ENCODE measurements at places on chromosomes 7 and 10. TPM values are rescaled to one million over a fixed set of nuclear protein-coding genes. Genes with fewer than 3 reads are reported as not detected.

ATOH7 gene
- not detected for total RNA-seq

SPDYE17 gene
- total RNA-seq = not detected

MKI67 gene
- 3.1 TPM for total RNA-seq

RSBN1L gene
- 13.1 TPM for total RNA-seq

GRCh38 chr7:20798694-20799121, 12.0 kb upstream of the SP8 start:
- no peak for DNase-seq

DNA sequence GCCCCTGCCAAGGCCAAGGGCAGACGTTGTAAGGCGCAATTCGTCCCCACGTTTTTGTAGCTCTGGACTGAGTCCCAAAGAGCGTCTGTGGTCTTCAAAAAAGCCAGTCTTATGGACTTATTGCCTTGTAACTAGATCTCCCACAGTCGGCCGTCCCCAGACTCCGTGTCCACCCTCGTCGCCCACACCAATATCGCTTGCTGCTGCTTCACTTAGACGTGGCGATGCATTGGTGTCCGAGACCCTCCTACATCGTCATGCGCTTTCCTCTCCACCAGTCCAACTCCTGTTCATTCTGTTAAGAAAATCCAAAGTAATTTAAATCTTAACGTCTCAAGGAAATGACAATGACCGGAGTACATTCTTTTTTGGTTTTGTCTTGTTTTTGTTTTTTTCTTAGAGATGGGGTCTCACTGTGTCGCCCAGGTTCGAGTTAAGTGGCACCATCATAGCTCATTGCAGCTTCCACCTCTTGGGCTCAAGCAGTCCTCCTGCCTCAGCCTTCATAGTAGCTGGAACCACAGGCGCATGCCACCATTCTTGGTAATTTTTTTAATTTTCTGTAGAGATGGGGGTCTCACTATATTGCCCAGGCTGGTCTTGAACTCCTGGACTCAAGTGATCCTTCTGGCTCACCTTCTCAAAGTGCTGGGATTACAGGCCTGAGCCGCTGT, 851 bp downstream of the KIFBP start:
- DNase-seq = no peak

- DNase-seq = no peak
These were observed 148.6 kb downstream of the SH3PXD2A start for GRCh38 chr10:103706762-103707161.

DNA sequence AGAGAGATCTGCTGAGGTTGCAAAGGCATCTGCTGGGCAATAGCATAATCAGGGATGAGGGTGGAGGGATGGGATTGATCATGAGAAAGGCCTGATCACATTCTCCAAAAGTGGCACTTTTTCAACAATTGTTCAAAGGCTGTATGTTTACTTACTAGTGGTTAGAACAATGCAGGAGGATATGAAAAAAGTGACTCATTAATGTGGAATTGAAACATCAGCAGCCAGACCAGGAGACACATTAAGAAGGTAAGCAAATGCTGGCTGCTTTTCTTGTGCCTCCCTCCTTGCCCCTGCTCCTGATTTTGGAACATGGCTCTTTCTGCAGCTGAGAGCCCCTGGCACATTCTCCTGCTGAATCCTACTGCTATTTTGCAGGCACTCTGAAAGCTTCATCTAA, 63.5 kb downstream of the FAM204A start:
- DNase-seq = no peak

GRCh38 chr10:25206693-25207414, 32.1 kb downstream of the GPR158 start:
- DNase-seq = no peak

DNA sequence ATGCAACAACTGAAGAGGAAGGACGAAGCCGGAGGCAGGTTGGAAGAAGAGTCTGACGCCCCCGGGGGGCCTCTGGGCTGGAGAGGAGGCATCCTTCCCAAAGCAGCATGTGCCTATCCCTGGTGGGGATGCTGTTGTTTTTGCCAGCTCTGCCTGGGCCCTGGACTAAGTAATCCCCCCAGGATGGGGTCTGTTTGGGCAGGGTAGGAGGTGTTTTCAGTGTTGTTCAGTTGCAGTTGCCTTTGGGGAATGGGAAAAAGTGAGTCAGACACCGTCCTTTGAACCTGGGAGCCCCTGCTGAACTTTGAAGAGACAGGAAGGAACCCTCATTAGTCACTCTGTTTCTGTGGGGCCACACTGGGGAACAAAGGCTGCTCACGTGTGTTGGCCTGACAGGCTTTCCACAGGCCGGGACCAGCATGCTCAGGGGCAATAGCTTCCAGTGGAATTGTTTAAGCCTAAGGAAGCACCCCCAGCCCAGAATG, 35.2 kb upstream of the GDF10 start:
- DNase-seq = no peak

DNA sequence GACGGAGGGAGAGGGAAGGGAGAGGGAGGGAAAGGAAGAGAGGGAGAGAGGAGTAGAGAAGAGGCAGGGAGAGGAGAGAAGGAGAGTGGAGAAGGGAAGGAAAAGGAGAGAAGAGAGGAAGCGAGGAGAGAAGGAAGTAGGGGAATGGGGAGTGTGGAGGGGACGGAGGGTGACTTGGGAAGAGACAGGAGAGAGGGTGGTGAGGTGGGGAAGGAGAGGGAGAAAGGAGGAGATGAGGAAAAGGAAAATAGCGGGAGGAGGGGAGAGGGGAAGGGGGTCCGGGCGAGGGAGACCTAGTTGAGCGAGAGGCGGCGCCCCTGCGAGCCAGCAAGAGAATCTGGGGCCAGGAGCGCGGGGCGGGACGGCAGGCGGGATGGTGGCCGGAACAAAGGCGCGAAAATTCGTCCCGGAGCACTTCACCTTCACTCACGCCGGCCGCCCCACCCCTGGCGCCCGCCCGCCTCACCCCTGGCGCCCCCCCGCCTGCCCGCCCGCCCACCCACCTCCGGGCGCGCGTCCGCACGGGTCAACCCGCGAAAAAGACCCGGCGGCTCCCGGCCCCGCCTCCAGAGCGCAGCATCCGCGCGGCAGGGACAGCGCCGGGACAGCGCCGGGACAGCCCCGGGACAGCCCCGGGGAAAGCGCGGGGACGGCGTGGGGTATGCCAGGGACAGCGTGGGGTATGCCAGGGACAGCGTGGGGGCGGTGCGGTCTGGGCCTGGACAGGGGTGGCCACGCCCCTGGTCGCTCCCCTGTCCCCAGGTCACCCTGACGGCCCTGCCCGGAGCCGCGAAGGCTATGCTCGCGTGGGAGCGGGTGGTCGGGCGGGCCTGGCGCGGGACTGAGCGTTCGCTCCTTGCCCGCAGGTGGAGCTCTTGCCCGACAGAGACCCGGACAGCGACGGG, 4.2 kb downstream of the VSTM2A start:
- DNase-seq = no peak

DNA sequence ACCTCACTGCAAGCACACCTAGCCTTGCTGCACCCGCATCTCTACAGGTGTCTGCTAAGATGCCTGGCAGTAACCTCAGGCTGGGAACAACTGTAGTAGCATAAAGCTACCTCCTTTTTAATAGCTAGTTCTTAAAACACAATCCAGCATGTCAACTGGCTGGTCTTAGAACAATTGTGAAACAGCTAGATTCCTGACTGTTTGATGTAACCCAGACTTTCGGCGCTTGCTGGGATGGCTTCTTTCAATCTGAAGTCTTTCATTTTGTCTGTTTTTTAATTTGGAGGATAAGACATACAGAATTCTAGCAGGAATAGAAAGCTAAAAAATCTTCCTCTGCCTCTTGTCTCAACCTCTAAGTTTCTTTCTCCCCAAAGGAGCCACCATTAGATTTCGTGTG, 59.8 kb downstream of the GSDME start:
- DNase-seq = no peak

DNA sequence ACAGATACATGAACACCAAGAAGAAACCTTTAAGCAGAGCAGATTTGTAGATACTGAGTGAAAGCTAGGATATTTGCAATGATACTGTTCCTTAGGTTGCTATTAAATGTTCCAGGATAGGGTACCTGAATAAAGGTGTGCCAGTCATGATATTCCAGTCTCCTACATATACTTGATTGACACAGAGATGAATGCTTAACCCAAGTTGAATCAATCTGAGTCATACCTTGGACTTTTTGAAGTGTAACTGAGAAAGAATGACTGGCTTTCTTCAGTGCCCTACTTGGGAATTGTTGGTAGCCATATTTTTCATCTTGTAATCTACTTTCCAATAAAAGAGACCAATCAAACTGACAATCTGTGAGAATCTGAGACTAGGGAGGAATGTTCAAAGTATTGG, 805.7 kb upstream of the GHITM start:
- no peak for DNase-seq

DNA sequence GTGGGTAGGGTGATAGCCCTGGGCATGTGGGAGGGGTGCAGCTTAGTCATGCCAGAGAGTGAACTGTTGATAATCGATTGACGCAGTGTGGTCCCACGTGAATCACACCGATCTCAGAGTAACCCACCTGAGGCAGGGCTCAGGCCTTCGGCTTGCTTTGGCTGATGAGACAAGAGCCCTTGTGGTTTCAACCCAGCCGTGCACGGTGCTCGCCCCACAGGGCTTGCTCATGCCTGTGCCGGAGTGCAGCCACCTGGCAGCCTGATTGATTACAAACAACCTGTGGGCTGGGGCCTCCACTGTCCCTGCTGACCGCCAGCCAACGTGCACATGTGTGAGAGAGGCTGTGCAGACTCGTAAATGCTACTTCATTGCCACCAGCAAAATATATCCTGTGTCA, 144.9 kb upstream of the ADARB2 start:
- peak; percentile 46 for DNase-seq

GRCh38 chr7:74173491-74173865, 678 bp upstream of the EIF4H start:
- DNase-seq = no peak

DNA sequence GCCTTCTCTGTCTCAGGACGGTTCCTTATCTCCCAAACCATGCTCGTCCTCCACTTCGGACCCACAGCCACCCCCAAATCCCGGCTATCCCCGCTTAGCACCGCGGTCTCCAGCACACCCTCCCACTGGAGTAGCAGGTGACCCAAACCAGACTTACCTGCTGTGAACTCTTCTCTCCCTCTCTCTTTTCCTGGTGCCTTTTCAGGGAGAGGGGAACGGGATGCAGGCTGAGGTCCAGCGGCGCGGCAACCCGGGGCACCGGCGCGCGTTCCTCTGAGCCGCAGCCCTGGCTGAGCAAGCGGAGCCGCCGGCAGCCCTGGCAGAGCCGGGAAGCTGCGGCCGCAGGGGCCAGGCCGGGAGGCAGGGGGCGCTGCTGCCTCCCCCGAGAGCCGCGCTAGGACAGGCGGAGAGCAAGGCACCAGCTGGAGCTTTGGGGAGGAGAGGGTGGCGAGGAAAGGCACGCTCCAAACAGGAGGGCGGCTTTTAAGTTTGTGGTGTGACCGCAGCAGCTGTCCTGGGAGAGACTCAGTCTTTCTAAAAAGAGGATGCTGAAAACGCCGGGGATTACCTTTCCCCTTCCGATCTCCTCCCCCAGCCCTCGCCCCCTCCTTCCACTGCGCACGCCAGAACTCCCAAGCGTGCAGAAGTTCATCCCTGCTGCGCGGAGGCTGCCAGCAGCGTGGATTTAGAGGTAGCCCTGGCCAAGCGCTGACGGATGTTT, at the start of gene SEMA3D:
TSS of gene SEMA3D (minus strand) at position 536 of the 721 bp plus-strand sequence. CDS start 65,165 bp downstream, outside the sequence.
- peak; percentile 90 for DNase-seq

GRCh38 chr7:859359-860030, 16.9 kb upstream of the GET4 start:
- DNase-seq = no peak
